Activated CD4-positive, alpha-beta T cell treated with anti-CD3 and anti-CD28 coated beads, Interleukin-2, amount 10 ng/mL, durations not matched to agents 24 days and 14 days (primary cell): ENCODE measurements at places on chromosomes 2 and 18. TPM values are rescaled to one million over a fixed set of nuclear protein-coding genes. Genes with fewer than 3 reads are reported as not detected.

DNA sequence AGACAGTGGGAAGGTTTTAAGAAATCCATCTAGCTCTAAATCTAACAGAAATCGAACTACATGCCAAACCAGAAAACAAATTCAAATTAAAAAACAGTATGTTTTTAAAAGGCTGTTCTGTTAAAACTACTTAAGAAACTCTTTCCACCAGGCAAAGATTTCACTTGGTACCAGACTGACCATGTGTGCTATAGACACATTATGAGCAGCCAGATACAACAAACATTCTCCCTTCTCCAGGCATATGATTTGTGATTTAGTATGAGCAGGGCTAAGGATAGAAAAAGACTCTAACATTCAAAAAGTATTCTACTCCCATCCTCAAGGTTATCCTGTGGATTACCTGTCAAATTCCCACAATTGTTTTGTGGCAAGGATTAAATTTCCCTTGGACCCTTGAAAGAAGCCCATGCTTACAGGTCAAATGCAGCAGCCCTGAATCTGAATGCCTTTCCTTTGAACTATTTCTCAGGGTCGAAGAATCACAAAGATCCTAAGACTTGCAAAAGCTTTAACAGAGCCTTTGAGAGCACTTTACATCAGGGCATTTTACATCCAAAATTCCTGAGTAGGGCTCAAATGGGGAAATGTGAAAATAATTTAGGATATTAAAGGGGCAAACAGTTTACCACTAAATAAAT is 42.5 kb upstream of the TTC32 start:
- no peak overlapping the region for H3K4me3 ChIP-seq
- no peak for DNase-seq
- no peaks in the 10 kb centered on the region for H3K27me3 ChIP-seq
- H3K4me1 ChIP-seq: no peaks in the 10 kb centered on the region

GRCh38 chr2:127015106-127015910 is 91.6 kb downstream of the BIN1 start:
- no peak for DNase-seq
- H3K4me3 ChIP-seq: no peak overlapping the region
- no peaks in the 10 kb centered on the region for H3K36me3 ChIP-seq
- peaks cover 25% of the 10 kb centered on the region for H3K27me3 ChIP-seq
- no peak overlapping the region for H3K27ac ChIP-seq

Gene ACAA2
- total RNA-seq: 69.7 and 72.1 TPM in 2 replicates

Gene LYG2
- not detected in 2 replicates for total RNA-seq

DNA sequence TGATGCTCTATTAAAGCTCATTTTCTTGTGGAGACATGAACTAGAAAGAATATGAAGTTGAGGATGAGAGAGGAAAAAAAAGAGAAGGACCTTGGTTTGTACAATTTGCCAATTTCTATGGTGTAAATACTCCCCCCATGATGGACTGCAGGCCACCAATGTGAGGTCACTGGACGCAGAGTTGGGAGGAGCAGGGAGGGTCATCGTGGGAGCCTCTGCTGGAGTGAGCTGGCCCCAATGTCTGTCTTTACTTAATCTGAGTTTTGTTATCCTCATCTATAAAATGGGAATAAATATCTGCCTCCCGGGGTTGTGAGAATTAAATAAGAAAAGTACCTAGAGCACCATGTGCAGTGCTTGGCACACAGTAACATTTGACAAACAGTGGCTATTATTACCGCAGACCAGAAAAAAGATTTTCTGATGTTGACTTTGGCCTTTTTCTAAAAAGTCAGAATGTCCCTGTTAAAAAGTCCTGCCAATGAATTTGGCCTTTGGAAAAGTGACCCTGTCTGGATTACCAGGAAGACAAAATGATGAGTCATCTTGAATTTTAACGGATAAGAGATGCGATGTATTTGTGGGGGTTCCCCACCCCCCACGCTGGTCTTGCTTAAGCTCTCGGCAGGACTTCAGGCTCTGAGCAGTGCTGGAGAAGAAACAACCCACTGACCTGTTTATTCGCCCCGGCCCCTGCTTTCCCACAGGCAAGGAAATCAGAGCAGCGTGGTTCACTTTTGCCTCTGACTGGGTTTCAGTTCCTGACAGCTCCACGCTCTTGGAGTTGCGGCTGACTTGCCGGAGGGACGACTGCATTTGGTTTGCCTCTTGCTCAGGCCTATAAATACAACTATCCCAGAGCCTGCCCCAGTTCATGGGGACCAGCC is 50.3 kb upstream of the FOSL2 start:
- no peak for DNase-seq
- H3K27me3 ChIP-seq: no peaks in the 10 kb centered on the region
- peaks cover 7% of the 10 kb centered on the region for H3K4me1 ChIP-seq
- H3K36me3 ChIP-seq: no peaks in the 10 kb centered on the region

DNA sequence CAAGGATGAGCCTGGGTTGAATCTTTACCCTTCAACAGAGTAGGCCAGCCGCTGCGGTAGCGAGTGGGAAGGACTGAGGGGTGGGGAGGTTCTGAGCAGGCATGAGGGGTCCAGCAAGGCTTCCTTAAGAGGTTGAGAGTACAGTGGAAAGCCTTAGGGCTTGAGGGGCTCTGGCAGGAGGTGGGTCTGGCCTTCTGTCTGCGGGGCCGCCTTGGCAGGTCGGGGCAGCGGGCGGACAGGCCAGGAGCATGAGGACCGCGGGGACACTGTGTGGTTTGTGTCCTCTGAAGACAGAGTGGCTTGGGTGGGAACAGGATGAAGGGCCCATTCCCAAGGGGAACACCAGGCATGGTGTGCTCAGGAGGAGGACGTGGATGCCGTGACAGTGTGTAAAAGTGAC is 250.3 kb downstream of the AGAP1 start:
- H3K4me1 ChIP-seq: no peaks in the 10 kb centered on the region
- no peak for DNase-seq
- H3K27ac ChIP-seq: no peak overlapping the region
- no peak overlapping the region for H3K4me3 ChIP-seq
- H3K27me3 ChIP-seq: no peaks in the 10 kb centered on the region
- no peaks in the 10 kb centered on the region for H3K36me3 ChIP-seq

Gene AKAIN1
- total RNA-seq: not detected in 2 replicates

DNA sequence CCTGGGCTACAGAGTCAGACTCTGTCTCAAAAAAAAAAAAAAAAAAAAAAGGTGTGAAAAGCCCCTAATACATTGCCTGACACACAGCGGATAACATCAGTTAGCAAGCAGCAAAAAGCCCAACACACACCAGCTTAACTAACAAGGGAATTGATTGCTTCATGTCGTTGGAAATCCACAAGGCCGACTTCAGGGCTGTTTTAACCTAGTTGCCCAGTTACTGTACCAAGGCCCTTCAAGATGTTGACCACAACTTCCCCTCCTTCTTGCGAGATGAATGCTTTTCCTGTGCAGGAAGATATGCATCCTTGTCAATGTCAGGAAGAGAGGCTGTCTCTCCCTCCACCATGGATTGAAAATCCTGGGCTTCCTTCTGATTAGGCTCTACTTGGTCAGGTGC is 202.9 kb downstream of the MIB1 start:
- H3K4me1 ChIP-seq: no peaks in the 10 kb centered on the region
- no peaks in the 10 kb centered on the region for H3K36me3 ChIP-seq
- H3K27ac ChIP-seq: no peak overlapping the region
- no peak overlapping the region for H3K4me3 ChIP-seq
- DNase-seq: no peak

DNA sequence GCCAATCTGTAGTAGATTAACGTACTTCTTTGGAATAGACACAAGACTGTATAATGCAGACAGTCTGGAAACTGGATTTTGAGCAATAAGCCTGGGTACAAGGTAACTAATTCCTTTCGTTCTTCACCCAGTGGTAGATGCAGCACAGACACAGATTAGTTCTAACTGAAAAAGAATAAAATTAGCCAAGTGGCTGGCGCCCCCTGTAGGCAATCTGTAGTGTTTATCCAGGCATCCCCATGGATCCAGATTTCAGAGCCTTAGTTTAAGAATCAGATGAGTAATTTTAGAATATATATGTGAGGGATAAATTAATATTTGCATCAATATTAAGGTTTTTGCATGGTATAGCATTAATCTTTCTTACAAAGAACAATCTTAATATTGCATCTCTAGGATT is 563.9 kb downstream of the DCC start:
- H3K4me3 ChIP-seq: no peak overlapping the region
- DNase-seq: no peak
- H3K4me1 ChIP-seq: no peaks in the 10 kb centered on the region

DNA sequence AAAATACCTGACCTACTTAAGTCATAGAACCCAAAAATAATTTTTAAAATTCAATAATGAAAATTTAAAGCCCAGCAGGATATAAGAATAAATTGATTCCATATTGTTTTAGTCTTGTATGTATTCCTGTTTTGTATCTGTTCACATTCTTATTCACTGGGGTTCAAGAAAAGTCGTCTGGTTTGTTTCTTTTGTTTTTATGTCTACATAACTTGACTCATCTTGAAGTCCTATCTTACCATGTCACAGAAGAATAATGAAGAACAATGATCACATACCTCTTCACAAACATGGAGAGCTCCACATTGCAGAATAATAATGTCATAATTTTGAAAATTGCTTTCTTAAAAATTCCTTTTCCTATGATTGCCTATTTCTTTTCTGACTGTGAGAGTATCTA is 43.4 kb upstream of the LRP1B start:
- no peaks in the 10 kb centered on the region for H3K27me3 ChIP-seq
- H3K4me3 ChIP-seq: no peak overlapping the region
- no peak for DNase-seq

GRCh38 chr18:48124857-48125626 is 194.6 kb upstream of the SMAD2 start:
- peak; percentile 79 for DNase-seq
- peak overlapping the region; percentile 51 for H3K27ac ChIP-seq
- peak overlapping the region; percentile 10 for H3K4me3 ChIP-seq

DNA sequence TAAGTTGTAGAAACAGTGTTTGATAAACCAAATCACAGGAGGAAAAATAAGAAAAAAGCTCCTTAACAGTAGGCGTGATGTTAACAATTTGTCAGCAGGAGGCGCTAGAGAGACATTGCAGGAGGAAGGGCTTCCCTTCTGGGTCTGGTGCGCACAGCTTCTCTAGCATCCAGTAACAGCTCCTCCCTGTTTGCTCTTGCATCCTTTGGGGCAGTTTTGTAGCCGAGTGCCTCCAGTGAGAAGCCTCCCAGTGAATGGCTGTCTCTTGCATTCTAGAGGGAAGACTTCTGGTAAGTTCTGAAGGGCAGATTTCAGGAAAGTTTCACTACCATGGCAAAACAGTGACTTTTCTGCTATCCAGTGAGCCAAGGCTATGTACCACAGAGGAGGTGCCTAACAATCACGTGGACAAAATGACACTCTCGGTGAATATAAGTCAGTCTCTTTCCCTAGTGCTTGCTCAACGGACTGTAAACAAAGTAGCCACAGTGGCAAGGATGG is 9.5 kb upstream of the ZNF396 start:
- H3K4me1 ChIP-seq: peaks cover 5% of the 10 kb centered on the region
- no peak overlapping the region for H3K27ac ChIP-seq
- H3K4me3 ChIP-seq: no peak overlapping the region

DNA sequence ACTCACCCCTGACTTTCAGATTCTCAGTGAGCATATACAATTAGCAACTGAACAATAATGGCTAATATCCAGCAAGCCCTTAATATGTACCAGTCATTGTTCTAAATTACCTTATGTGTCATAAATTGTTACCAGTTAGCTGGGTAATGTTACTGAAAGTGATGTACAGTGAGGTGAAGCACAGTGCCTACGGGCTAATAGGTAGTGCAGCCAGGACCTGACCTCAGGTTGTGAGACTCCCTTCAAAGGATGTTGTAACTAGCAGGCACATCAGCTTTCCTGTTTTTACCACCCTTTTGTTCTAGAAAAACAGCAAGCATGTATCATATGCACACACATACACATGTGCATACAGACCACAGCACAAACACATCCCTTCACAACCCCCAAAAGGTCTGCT is 258.3 kb downstream of the PHLPP1 start:
- no peaks in the 10 kb centered on the region for H3K27me3 ChIP-seq
- no peak for DNase-seq

Gene TMEM200C
- not detected in 2 replicates for total RNA-seq

DNA sequence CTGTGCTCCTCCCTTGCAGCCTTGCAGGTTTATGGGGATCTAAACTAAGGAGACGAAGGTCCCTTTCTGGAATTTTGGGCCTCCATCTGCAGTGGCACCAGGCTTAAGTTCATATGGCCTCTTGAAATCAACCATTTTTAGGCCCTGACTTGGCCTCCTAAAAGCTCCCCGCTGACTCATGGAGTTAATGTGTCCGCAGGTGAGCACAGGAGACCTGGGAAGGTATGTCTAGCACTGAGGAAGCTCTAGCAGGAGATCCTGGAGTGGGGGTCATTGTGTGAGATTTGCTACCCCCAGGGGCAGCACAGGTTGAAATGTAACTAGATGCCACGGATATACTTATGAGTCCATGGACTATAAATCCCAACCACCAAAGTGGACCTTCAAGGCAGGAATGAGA is 95.9 kb upstream of the CELF4 start:
- no peak for DNase-seq
- no peaks in the 10 kb centered on the region for H3K36me3 ChIP-seq
- no peaks in the 10 kb centered on the region for H3K27me3 ChIP-seq

- no peaks in the 10 kb centered on the region for H3K4me1 ChIP-seq
- H3K4me3 ChIP-seq: no peak overlapping the region
- H3K36me3 ChIP-seq: no peaks in the 10 kb centered on the region
- no peak for DNase-seq
Observed at GRCh38 chr2:6787376-6787775, 78.3 kb downstream of the CMPK2 start.
